ENCODE measurements at places on chromosomes 1 and 21.

GRCh38 chr1:21736876-21737275 is 46.1 kb downstream of the USP48 start:
- no peak for DNase-seq

- DNase-seq: no peak
These were observed 25.8 kb downstream of the SLAMF1 start for GRCh38 chr1:160620942-160621632.

DNA sequence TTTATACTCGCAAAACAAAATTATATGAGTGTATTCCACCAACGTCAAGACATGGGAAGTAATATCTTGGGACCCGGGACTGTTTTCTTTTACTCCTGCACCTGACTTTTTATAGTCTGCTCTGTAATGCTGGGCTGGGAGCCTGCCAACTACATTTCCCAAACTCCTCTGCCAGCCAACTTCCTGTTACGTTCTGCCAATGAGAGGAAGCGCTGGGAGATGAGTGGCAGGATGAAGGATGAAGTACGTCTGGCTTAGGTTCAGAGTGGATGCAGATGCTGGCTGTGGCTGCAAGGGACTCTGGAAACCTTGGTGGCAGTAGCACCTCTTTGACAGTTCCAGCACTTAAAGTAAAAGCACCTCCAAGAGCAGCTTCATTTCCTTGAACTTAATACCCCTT is 59.6 kb downstream of the USP24 start:
- DNase-seq: peak; percentile 49

GRCh38 chr1:56074007-56074651 is 505.2 kb downstream of the PLPP3 start:
- DNase-seq: no peak

DNA sequence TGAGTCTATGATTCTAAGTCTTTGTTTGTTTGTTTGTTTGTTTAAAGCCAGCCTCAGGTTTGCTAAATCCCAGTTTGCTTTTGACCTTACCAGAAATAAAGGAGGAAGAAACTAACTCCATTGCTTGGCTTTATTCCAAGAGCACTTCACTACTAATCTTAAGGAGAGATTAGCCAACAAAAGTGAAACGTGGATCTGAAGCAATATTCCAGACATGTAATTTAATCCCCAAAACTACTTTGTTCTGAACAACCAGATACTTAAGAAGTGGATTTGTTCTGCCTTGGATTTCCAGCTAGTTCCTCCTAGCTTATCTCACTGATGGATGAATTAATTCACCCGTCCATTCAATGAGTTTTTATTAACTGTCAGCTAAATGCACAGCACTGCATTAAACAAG is 15.9 kb upstream of the CEP350 start:
- no peak for DNase-seq

DNA sequence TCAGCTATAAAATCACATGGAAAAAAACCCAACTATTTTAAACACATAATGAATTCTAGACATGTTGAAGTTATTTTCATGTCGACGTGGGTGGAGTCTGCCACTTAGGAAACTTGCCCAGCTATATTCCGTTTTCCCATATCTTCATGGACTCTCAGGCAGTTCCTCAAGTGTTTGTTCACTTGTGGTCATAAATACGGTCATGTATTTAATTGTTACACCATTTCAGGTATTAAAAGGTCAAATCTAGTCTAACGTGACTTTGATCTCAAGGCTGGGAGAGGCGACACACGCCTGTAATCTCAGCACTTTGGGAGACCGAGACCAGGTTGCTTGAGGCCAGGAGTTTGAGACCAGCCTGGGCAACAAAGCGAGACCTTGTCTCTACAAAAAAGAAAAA is 346.9 kb downstream of the PBX1 start:
- no peak for DNase-seq

- DNase-seq: no peak
These were observed 321.0 kb upstream of the RUNX1 start for GRCh38 chr21:35370071-35370470.

All from midbrain (tissue), 1 donor.